Effector memory CD8-positive, alpha-beta T cell (primary cell): ENCODE measurements at places on chromosomes 13 and 19.

DNA sequence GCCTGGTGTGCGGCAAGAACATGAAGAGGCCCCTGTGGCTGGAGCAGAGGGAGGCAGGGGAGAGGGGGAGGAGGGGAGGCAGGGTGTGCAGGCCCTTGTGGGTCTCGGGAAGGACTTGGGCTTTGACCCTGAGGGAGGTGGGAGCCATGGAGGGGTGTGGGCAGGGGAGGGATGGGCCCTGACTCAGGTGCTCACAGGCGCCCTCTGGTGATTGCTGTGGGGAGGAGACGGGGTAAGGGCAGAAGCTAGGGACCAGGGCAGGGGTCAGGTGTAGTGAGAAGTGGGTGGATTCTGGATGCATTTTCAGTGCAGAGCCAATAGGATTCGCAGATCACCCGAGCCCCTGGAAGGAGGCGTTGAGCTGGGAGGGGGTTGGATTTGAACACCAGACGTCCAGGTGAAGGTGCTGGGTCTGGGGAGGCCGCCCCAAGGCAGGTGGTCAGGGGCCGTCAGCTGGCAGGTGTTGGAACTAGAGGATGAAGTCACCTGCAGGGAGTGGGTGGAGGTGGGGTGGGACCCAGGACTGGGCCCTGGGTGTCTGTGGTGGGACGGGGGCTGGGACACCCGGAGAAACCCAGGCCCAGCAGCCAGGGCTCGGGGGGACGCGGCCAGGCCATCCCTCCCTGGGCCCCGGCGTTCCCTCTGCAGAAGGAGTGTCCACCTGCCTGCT is 185.4 kb downstream of the KDM4B start:
- peak; percentile 33 for DNase-seq

DNA sequence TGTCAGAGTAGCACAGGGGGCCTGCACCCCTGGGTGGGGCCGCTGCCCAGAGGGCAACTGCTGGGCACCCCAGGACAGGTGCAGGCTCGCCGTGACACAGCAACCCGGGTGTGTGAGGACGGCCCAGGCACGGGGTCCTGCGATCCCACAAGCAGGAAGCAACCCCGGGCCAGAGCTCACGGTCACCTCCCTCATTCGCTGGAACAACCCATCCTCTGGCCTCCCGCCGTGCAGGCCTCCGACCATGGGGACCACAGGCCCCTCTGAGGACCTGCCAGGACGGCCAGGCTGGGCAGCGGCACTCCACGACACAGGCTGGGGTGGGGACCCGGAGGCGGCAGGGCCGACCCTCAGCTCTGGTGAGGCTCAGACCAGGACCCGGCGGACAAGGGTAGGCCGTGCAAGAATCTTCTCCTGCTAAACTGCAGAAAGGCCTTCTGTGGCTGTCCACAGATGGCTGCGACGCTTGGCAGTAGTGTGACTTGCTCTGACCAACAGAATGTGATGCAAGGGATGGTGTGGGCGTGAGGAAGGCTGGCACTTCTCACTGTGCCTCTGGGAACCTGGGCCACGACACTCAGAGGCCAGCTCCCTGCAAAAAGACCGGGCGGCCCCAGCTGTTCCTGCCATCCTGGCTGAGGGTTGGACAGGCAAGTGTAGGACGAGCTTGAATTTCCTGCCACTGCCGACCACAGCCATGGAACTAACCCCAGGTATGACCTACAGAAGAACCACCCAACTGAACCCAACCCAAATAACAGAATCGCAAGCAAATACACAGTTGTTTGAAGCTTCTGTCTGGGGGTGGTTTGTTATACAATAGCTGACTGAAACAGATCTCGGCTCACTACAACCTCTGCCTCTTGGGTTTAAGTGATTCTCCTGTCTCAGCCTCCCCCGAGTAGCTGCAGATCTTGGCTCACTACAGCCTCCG is 26.5 kb downstream of the PIP5K1C start:
- DNase-seq: no peak

DNA sequence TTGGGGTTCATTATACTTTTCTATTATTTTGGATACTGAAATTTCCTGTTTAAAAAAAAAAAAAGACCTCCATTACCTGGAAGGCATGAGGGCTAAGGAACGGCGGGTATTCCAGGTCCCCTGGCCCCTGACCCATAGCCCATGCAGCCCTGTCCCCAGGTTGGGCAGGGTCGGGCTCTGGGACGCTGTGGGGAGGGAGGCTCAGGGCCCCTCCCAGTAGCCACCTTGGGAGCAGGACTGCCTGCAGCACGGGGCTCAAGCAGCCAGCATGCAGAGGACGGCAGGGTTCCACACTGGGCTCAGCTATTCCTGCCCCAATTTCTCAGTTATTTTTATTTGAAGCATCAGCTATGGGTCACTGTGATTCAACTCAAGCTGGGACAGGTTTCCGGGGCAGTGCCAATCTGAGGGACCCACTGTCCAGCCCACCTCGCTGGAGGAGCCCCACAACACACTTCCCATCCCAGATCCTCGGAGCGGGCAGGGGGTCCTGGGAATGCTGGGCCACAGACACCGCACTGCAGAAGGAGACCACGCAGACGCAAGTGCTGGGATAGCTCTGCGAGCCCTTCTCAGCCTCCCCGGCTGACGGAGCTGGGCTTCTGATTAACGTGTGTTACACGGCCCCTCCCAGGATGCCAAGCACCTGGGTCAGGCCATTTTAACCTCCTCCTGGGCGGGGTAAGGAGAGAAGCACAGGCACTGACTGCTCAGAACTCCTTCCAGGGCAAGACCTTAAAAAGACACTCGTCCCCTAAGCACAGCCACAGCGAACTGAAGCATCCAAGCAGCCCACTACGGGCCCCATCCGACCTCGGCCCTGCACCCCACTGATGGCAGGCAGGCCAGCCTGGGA is 60.1 kb downstream of the PEPD start:
- DNase-seq: no peak

DNA sequence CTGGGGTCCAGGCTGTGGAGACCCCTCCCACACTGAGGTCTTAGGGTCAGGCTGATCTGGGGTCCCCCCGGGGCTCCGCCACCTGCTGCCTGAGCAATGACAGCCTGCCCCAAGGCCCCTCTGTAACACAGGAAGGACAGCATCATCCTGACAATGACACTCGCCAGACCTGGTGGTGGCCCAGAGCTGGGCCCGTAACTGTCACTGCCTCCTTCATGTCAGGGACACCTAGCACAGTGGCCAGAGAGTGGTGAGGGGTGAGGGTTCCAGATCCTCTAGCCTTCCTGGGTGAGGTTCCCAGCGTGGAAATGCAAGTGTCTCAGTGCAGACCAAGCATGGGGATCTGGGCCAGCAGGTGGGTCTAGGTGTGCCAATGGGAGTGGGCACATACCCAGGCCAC is 27.8 kb downstream of the OPA3 start:
- no peak for DNase-seq

GRCh38 chr13:64371045-64371444 is 2859.1 kb downstream of the PCDH9 start:
- no peak for DNase-seq

- no peak for DNase-seq
These were observed 125.8 kb upstream of the TMTC4 start for GRCh38 chr13:100800283-100800875.

GRCh38 chr13:40126306-40127085 is 471.0 kb downstream of the COG6 start:
- DNase-seq: no peak

GRCh38 chr19:39927524-39928356 is 6.7 kb downstream of the FCGBP start:
- DNase-seq: no peak

DNA sequence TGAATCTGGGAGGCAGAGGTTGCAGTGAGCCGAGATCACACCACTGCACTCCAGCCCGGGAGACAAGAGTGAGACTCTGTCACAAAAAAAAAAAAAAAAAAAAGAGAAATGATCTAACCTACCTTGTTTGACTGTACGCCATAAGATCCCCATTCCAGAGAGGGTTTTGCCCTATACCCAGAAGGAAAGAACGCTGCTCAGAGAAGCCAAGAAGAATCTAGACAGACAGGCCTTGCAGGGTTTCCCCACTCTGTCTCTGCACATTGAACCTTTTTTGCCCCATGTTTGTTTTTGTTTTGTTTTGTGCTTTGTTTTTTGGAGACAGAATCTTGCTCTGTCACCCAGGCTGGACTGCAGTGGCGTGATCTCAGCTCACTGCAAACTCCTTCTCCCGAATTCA is 7.4 kb upstream of the MAP1S start:
- DNase-seq: no peak

- DNase-seq: no peak
These were observed 12.9 kb upstream of the F2RL3 start for GRCh38 chr19:16875584-16876555.

DNA sequence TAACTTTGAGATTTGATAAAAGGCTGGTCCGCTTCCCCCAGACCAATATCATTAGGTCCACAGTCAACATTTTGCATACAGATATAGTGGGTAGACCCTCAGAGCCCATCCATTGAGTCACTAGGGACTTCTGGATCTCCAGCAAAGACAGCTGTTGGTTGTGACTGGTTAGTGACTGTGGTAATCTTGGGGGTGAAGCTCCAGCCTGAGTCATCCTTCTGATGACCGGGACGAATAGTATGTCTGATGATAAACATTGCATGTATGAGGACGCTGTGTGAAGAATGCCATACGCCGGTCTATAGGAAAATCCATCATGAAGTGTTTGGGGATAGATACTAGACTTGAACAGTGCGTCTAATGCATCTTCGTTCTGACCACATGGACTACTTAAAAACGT is 307.0 kb downstream of the UQCRFS1 start:
- no peak for DNase-seq

GRCh38 chr19:55113570-55114039 is 3.8 kb downstream of the PPP1R12C start:
- no peak for DNase-seq

DNA sequence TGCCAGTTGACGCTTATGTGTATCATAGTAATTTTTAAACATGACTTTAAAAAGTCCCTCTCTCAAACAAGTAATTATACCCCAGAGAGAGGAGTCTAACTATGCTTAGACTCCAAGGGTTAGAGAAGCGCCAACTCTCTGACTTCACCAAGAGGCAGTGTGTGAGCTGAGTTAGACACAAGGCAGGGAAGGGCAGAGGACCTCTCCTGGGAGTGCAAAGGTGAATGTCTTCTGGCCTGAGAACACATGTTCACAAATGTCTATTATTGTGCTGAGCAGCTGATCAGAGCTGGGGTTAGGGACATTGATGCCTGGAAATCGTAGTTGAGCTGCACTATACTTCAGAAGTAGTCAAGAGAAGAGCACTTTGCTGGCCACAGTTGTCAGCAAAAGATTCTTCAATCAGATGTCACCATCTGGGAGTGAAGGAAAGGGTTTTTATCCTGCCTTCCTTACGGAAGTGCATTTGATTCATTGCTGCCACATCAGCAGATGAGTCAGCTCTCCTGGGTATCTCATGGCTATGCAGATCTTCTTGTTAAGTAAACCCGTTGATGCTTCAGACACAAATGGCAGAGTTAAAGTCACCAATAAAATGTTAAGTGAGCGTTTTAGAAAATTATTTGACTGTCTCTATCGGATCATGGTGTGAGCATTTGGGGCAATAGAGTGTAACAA is 283.2 kb upstream of the ARGLU1 start:
- no peak for DNase-seq

GRCh38 chr13:34360702-34361101 is 542.8 kb downstream of the RFC3 start:
- no peak for DNase-seq

- no peak for DNase-seq
These were observed 14.0 kb upstream of the GJA3 start for GRCh38 chr13:20174656-20175405.

GRCh38 chr13:30739237-30739528 is 3.8 kb downstream of the ALOX5AP start:
- DNase-seq: no peak

GRCh38 chr13:26551255-26551860 is 6.1 kb upstream of the WASF3 start:
- no peak for DNase-seq

GRCh38 chr19:27794494-27795042 is 1418.4 kb downstream of the UQCRFS1 start:
- DNase-seq: no peak
